NCI-H2081 (cell line): ENCODE measurements at places on chromosomes 7 and 10.

DNA sequence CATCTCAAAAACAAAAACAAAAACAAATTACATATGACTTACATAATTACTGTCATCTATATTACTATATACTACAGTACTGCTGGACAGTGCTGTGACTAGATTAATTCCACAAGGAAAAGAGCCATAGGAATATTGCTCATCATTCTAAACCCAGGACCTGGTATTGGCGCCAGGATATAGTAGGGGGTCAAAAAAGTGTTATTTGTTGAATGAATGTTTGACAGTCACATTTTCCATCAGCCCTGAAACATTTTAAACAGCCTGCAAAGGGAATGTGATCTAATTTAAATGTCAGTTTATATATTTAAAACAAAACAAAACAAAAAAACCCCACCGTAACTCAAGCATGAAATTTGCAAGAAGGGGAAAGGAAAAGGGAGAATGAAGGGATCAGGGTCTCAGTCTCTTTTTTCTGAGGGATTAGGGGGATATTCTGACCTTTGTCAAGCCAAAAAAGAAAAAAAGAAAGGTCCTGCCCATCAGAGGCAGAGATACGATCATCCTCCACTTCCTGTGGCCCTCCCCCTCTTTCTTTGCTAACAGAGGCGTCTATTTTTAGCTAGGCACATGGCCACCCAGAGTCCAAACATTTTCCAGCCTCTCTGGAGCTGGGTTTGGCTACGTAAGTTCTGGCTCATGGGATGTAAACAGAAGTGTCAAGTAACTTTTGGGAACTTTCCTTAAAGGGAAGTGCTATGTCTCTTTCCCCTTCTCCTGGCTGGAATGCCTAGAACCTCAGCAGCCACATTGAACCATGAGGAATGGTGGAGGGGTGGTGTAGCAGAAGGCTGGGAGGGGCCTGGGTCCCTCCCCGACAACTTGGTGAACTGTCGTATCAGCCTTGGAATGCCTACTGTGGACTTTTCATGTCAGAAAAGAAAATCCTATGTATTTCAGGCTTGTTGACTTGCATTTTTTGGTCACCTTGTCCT lies 44.6 kb upstream of the DLG5 start:
- no peak for DNase-seq

DNA sequence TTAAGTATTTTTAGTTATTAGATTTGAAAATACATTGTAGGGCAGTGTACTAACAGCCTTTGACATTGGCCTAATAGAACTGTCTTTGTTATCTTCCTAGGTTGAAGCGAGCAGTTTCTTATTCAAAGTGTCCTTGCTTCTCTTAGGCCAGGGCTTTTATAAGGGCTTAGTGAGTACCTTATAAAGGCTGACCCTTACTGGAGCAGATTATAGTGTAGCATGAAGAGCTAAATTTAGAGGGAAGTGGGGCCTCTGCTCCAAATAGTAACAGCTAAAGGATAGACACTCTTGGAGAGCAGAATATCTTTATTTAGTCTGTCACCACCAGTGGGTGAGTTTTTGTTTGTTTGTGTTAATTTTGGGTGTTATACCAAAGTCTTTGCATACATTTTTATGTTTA lies 15.9 kb downstream of the BZW2 start:
- no peak for DNase-seq

DNA sequence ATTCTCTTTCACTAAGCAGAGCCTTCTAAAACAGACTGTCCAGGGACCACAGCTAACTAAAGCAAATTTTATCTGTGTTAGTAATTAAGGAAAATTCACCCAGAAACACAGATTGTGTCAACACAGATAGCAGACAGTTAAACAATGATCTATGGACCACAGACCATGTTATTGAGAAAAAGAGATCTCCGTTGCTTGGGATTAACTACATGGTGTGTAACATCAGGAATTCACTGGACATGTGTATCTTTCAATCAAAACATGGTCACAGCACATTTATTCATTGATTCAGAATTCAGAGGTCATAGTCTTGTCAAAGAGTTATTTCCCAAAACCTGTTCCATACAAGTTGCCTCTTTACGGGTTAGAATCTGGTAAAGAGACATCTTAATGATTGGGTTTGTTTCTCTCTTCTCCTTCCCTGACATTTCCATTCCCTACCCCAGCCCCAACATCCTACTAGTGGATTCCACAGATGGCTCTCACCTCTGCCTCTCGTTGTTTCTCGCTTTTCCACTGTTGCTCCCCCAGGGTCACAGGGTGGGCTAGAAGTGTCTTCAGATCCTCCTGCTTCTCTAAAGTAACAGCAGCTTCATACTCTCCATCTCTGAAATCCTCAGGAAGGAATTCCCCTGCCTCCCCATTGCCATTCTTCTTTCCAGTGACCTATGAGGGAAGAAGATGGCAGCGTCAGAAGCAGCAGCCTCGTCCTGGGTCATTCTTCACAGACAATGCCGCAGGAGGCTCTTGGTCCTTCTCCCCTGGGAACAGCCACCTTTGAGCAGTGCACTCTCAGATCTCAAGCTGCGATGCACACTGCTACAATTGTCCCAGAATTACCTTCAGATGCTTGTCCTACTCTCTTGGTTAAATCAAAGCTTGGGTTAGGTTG lies 958 bp downstream of the ANKRD1 start:
- DNase-seq: no peak

DNA sequence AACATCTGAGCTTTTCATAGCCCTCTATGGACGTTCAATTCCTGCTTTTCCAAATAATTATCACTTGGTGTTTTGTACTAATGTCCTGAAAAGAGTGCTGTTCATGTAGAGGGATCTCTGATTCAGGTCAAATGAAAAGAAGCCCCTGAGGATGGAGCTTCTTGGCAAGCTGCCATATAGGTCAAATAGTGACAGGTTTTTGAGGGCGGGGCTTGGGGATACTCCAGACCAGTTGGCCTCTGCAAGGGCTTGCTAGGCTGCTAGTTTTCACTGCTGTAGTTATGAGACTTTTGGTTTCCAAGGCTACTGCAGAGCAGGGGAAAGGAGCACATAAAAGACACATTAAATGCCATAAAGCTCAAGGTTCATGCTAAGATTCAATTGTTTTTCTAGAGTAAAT lies 257.2 kb upstream of the CACNA2D1 start:
- DNase-seq: no peak
